ENCODE measurements at places on chromosomes 7 and 10. TPM values are rescaled to one million over a fixed set of nuclear protein-coding genes. Genes with fewer than 3 reads are reported as not detected.

CYP3A7 gene
- 0.32 TPM for polyA plus RNA-seq

AKR1B1 gene
- 3,530 TPM for polyA plus RNA-seq

MKI67 gene
- polyA plus RNA-seq, result 0.30 TPM

BMPR1A gene
- 4.4 TPM for polyA plus RNA-seq

PDE1C gene
- polyA plus RNA-seq, result 1.1 TPM

C10orf53 gene
- polyA plus RNA-seq, result not detected

CASD1 gene
- polyA plus RNA-seq, result 35.2 TPM

CNPY1 gene
- polyA plus RNA-seq, result not detected

SLC26A5 gene
- 0.20 TPM for polyA plus RNA-seq

NME8 gene
- polyA plus RNA-seq, result not detected

GRCh38 chr7:36810489-36810888, 86.2 kb upstream of the AOAH start:
- no peak for DNase-seq

DNA sequence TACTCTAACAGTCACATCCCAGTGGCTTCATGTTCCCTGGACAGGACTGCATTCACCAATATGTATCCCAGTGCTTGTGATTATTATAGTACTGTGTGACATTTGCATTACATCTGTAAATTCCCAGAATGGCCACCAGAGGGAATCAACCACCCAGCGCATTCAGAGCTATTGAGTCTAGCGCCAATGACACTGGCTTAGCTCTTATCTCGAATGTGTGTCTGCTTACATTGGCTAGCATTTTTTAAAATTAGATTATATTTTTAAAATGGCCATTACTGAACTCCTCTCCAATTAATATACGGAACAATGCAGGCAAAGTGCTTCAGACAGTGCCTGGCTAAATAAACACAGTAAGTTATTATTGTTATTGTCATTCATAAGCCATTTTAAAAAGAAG, 36.3 kb downstream of the TRIL start:
- DNase-seq, result peak; percentile 66

DNA sequence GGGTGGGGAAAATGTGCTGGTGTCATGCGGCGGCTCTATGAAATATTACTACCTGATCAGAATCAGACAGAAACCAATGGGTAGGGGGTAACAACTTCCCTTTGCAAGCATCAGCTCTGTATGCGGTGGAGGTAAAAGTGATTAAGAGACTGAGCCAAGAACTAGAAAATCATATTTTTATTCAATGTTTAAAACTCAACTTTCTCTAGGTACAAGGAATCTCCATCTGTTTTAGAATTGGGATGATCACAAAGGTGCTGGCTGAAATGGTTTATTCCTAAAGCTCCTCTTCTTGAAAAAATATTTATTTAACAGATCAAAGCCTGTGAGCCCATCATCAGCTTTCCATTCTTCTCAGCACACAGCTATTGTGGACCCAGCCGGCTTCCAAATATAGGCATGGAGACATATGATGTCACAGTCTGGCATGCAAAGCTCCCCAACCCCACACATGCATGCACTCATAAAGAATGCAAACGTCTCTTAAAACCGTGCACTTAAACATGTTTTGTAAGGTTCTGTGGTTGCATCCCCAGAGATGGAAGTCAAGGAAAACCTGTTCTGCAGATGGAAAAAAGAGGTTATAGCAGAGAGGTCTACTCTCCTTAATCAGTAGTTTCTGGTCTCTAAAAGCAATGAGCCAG, 126.0 kb downstream of the SKIDA1 start:
- no peak for DNase-seq

- DNase-seq, result no peak
These were observed 7.6 kb upstream of the TMEM236 start for GRCh38 chr10:17744341-17744861.

GRCh38 chr7:3960050-3960763, 659.2 kb downstream of the SDK1 start:
- DNase-seq, result peak; percentile 39

- no peak for DNase-seq
These were observed 113.0 kb downstream of the SMURF1 start for GRCh38 chr7:99030951-99031350.

- no peak for DNase-seq
These were observed 168.6 kb downstream of the GFRA1 start for GRCh38 chr10:116104210-116104932.

DNA sequence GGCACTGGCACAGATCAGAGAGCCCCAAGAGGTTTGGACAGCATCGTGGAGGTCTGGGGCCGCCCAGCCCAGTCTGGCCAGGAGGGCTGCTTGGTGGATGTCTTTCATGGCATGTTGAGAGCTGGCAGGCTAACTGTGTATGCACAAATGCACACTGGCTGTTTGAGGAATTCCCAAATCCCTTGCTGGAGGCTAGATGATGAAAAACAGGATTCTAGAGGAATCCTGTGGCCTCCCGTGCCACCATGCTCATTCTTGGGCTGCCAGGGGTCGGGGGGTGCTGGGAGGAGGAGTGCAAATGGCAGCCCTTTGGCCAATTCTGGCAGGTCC, 26.5 kb downstream of the LEP start:
- no peak for DNase-seq

DNA sequence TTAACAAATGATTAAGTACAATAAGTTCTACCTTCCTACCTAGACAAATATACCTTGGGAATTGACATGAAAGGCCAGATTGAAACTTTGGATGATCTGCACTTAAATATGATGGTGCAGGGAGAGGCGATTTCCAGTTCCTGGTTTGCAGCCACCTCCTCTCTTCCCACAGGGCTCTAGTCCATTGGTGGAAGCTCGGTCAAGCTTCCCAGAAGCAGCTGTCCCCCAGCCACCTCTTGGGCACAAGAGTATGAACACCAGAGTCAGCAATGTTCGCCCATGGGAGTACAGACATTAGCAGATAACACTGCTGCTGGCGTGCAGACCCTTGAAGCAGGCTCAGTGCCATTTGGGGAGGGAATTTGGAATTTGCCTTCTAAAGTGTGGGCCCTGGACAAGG, 1.5 kb upstream of the CPVL start:
- no peak for DNase-seq

- peak; percentile 25 for DNase-seq
These were observed 76.0 kb upstream of the ADO start for GRCh38 chr10:62728479-62728878.

DNA sequence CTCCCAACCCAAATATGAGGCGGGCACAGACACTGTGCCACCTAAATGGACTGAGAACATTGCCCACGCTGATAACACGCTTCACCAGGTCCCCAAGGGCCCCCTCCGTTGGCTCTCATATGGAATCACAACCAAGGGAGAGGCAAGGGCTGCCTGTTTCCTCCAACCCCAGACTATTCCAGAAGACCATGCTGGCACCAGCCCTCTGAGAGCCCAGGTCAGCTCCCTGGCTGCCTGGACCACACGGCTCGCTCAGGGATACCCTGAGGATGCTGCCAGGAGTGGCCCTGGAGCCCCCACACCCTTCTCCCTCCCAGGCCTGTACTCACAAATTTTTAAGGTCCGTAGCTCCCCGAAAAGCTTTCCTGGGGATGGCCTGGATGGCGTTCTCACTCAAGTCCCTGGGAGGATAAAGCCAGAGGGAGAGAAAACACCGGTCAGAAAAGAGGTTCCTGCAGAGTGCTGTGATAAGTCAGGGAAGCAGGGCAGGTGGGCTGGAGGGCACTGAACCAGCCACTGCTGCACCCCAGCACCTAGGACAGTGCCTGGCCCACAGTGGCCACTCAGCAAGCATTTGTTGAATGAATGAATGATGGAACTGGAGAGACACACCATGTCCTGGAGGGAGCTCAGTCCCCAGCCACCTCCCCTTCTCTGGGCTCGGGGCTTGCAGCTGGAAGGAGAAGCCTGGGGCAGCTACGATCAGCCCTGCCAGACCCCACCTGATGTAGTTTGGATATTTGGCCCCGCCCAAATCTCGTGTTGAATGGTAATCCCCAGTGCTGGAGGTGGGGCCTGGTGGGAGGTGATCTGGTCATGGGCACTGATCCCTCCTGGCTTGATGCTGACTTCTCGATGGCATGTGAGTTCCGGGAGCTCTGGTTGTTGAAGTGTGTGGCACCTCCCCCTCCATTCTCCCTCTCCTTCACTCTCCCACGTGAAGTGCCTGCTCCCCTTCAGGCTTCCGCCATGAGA, 119.8 kb downstream of the SLIT1 start:
- DNase-seq, result no peak

DNA sequence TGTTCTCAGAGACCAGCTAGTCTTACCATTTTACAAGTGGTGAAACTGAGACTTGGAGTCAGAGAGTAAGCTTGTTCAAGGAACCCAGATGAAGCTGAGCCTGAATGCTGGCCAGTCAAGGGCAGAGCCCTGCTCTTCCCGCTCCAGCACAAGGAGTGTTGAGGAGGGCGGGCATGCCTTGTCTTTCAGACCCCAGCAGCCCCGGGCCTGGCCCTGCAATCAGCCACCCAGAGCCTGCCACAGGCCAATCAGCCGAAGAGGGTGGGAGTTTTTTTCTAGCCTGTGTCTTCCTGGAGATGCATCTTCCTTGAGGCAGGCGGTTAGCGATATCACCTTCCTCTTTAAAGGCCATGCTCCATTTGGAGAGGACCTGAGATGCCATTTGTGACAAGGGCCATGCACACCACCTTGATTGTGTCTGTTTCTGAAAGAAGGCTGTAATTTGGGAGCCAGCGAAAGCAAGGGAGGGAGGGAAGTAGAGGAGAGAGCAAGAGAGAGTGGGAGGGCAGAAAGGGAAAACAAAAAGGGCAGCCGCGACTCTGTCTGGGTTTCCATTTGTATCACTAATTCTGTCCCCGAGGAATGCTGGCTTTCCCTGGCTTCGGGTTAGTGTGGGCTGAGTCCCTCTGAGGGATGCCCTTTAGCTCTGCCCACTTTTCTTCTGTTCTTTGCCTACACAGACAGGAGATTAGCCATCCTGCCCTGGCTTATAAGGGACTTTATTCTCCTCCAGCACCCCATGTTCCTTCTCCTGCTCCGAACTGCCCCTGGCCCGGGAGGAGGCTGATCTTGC, 8.0 kb downstream of the CDH23 start:
- DNase-seq, result no peak

- peak; percentile 20 for DNase-seq
These were observed 12.7 kb upstream of the MACC1 start for GRCh38 chr7:20229646-20230500.

DNA sequence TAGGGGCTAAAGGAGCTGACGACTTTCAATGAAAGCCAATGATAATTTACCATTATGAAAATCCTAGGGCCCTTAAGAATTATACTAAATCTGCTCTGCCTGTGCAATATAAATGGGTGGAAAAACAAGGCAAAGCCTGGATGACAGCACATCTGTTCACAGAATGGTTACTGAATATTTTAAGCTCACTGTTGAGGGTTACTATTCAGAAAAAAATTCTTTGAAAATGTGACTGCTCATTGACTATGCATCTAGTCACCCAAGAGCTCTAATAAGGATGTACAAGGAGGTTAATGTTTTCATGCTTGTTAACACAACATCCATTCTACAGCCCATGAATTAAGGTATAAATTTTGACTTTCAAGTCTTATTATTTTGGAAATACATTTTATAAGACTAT, 8.9 kb downstream of the DKK1 start:
- no peak for DNase-seq

DNA sequence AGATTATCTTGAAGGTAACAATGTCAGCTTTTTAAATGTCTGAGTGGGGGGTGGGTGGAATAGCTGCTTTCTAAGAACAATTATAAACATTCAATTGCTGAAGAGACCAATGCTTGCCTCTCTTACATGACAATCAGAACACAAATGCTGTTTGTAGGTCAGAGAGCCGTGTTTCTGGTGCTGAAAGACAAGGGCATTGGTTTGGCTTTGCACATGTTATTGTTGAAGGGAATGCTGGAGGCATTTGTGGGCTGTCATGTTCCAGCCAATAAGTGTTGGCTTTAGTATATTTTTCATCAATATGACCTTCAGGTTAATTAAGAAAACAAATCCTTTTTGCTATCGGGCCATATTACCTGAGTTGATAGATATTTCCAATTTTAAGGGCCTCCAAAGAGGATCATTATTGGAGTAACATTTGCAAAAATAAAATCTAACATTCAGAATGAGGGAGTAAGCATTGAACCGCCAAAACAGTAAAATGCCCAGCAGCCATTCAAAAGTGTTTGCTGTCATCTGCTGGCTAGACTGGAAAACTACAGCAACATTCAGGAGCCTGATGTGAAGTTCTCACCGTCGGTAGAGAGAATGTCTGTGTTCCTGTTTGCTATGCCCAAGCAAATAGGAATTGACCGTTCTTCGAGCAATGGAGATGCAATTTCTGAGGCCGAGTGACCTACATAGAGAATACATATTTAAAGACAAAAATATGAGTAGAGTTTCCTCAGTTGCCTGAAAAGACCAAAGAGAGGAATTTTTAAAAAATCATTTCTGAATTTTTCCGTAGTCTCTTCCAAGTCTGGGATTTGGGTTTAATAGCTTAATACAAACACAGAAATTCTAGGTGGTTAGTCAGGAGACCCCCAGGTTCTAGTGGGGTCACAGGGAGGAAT, 118.9 kb downstream of the APBB1IP start:
- peak; percentile 63 for DNase-seq

DNA sequence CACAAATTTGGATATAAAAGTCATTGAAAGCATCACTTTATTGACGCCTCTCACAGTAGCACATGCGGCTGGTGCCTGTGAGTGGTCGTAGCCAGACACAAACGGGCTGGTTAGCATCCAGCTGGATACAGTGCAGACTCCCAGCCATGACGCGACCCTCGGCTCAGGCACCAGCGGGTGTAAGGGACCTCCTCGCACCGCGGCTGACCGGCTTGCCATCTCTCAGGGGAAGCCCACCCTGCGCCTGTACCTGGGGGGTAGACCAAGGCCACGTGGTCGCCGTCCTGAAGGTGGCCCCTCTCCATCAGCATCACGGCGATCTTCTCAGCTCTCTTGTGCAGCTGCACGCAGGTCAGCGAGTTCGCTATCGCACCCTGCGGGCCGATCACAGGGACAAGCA, 213.8 kb downstream of the ZMYND11 start:
- DNase-seq, result no peak

GRCh38 chr7:90312745-90313144, 8.4 kb downstream of the FAM237B start:
- DNase-seq, result no peak

GRCh38 chr7:2202901-2203765, 29.6 kb downstream of the MAD1L1 start:
- no peak for DNase-seq

- DNase-seq, result no peak
These were observed 9.4 kb downstream of the MPP7 start for GRCh38 chr10:28293236-28294168.

- DNase-seq, result no peak
These were observed 185.3 kb upstream of the PCLO start for GRCh38 chr7:83347945-83348444.

DNA sequence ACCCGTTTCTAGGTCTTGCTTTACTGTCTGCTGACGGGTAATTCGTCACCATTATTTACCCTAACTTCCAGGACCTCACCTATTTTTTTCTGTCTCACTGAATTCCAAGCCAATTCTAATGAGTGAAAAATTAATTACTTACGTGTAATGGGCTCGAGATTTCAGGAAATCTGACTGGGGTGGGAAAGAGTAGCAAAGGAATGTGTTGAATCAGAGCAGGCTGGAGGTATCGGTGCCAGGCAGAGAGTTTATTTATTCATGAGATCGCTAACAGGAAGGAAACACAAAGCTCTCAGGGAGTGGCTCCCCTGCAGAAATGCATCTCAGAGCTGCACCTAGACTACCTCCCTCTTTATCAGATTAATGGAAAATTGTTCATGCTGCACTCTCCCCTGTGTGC, 4.0 kb upstream of the DIP2C start:
- DNase-seq, result no peak

GRCh38 chr7:116542618-116543017, 17.8 kb downstream of the CAV1 start:
- DNase-seq, result no peak

All from adrenal gland (tissue), 19 donors.